ENCODE measurements at places on chromosomes 3 and 15. TPM values are rescaled to one million over a fixed set of nuclear protein-coding genes. Genes with fewer than 3 reads are reported as not detected.
A peak's percentile ranks its signal among the peaks of the same experiment; 100 is the strongest.

DNA sequence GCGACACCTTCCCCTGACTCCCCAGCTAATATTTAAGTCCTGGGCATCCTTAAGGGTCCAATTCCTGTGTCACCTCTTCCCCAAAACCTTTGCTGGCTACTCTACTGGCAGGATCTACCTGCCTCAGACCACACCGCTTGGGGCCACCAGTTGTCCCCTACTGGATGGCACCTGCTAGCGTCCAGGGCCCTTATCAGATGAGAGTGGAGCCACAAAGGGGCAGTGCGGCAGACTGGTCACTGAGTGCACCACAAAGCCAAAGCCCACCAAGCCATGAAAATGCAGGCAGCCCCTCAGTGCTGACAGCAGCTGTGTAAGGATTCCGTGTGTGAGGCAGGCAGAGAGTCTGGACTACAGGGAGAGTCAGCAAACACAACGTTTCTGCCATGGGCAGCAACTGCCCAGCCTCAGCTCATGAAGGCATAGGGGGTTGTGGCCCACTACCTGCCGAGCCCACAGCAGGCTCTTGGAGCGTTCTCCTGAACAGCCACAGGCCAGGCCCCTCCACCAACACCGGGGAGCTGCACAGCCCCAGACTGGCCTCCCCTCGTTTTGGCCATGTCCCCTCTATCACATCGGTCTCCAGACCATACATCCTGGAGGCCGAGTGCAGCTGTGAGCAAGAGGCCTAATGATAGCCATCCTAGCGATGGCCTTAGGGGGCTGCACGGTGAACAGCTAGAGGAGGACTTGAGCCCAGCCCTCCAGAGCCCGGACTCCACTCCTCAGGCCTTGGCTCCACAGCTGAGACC lies 32.3 kb downstream of the ALDH1L1 start:
- DNase-seq: no peak

GRCh38 chr3:112056451-112056929 lies 22.0 kb downstream of the TMPRSS7 start:
- DNase-seq: peak; percentile 42

- DNase-seq: no peak
These were observed 15.0 kb upstream of the ZNF445 start for GRCh38 chr3:44492496-44492895.

DNA sequence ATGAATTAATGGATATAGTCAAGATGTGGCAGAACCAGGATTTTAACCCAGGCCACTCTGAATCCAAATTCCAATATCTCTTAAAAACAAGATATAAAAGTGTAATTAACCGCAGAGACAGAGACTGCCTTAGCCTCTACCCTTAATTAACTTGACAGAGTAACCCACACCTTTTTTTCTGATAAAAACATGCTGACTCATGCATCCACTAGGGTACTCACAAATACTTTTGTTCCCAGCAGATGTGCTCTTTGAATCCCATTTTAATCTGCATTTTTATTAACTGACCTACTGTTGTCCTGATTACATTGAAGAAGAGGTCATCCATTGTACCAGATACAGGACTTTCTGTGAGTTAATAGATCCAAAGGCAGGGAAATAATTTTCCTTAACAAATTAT lies 278.3 kb downstream of the CHL1 start:
- DNase-seq: no peak

GRCh38 chr3:60979461-60980341 lies 271.6 kb downstream of the FHIT start:
- no peak for DNase-seq

GABPB1 gene
- 75.3 TPM for total RNA-seq

- no peak for DNase-seq
These were observed 101.3 kb downstream of the UBE2E2 start for GRCh38 chr3:23304424-23304823.

GRCh38 chr3:114884213-114884923 lies 262.7 kb downstream of the ZBTB20 start:
- no peak for DNase-seq

DNA sequence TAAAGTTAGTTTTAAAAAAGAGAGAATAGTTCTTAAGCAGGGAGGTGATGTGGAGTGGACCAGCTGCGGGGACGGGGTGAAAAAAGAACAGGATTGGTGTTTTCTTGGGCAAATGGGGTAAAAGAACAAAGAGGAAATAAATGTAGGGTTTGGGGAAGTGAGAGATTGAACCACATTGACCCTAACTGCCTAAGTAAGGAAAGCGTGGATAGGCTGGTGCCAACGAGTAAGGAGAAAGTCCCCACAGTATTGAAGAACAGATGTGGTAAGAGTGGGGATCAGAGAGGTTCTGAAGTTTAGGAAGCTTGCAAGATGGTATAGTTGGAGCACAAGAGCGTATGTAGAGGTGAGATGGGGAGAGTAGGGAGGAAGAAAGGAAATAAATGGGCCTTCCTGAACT lies 17.0 kb downstream of the IREB2 start:
- no peak for DNase-seq

Data from Daoy (cell line).